HFF-Myc (cell line): ENCODE measurements at places on chromosomes 1 and 21.

DNA sequence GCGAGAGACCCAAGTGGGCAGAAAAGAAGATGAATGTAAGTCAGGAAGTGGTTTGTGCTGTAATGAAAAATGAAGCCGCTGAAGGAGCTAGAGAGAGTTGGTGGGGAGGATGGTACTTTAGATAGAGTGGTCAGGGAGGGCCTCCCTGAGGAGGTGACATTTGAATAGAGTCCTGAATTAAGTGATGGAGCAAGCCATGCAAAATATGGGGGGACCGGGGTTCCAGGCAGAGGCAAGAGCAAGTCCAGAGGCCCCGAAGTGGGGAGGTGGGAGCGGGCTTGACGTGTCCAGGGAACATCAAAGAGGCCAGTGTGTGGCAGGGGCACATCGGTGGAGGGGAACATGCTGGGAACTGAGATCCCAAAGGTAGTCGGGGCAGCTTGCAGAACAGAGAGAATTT lies 43.1 kb downstream of the OPRD1 start:
- no peak for DNase-seq

DNA sequence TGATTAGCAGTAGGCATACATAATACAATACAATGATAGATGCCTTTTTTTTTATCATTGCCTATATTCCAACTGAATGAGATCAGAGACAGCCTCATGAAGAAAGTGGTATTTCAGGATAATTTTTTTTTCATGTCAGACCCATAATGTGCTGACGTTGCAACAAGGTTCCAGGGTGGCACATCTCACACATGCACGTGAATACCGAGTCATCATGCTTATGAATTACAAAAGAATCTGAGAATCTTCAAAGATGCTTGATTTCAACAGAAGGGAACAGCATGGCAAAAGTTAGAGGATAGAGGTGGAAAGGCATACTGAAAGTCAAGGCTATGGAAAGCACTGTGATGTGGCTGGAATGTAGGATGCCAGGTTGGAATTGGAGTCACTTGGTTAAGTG lies 5.0 kb upstream of the RNF11 start:
- DNase-seq, result no peak

GRCh38 chr21:34298534-34299167 lies 65.2 kb upstream of the KCNE2 start:
- no peak for DNase-seq

- no peak for DNase-seq
Measured at GRCh38 chr1:32208469-32208868, 420 bp upstream of the DCDC2B start.

DNA sequence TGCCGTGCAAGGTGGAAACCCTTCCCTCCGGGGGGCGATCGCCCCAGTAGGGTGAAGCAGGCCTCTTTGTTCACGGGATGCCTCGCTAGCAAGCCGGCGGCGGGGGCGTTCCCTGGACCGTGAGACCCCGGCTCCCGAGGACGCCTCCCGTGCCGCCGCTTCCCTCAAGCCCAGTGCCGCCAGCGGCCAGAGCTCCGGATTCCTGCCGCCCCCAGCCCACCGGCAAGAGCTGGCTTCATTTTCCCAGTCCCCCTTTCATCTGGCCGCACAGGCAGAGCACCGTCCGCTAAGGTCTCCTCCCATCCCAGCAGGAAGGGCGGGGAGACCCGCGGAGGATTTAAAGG lies 16.3 kb downstream of the IER5 start:
- no peak for DNase-seq
